Endothelial cell of umbilical vein (primary cell): ENCODE measurements at places on chromosomes 1 and 21. TPM values are rescaled to one million over a fixed set of nuclear protein-coding genes. Genes with fewer than 3 reads are reported as not detected.

KRTAP10-4 gene
- total RNA-seq = not detected in 2 replicates

C1orf226 gene
- total RNA-seq = 3.8 and 4.2 TPM in 2 replicates

TRIM62 gene
- total RNA-seq = 8.3 and 8.6 TPM in 2 replicates

AK5 gene
- total RNA-seq = 3.3 and 7.5 TPM in 2 replicates

AXDND1 gene
- 0.67 TPM in 1 of 2 replicates, not detected in the other for total RNA-seq
